Activated T-helper 2 cell treated with anti-CD3 and anti-CD28 coated beads, Interferon-gamma antibody, Interleukin-2, Interleukin-4, amounts not matched to agents 10 μg/mL and 5 μg/mL and 100 μg/mL, durations not matched to agents 14 hours and 24 hours and 36 hours (primary cell): ENCODE measurements at places on chromosomes 2 and 18. TPM values are rescaled to one million over a fixed set of nuclear protein-coding genes. Genes with fewer than 3 reads are reported as not detected.

Gene GALR1
- total RNA-seq, result not detected in 2 replicates

Gene MAP4K4
- total RNA-seq, result 36.8 and 40.6 TPM in 2 replicates

Gene GALNT5
- not detected in 2 replicates for total RNA-seq

Gene C2orf78
- not detected in 2 replicates for total RNA-seq

Gene LYPD6
- total RNA-seq, result not detected in 2 replicates

Gene GALNT14
- 0.50 and 0.90 TPM in 2 replicates for total RNA-seq

Gene LOXHD1
- total RNA-seq, result not detected in 2 replicates

Gene FAM237A
- total RNA-seq, result not detected in 2 replicates

Gene SCRN3
- 17.3 and 17.4 TPM in 2 replicates for total RNA-seq

Gene SCG2
- total RNA-seq, result 0.07 TPM in 1 of 2 replicates, not detected in the other

Gene CPO
- total RNA-seq, result not detected in 2 replicates

Gene ADD2
- total RNA-seq, result 3.1 and 3.2 TPM in 2 replicates

Gene ZNF892
- 4.7 and 4.8 TPM in 2 replicates for total RNA-seq

Gene ITPRIPL1
- total RNA-seq, result 44.8 and 45.0 TPM in 2 replicates

Gene CLEC4F
- total RNA-seq, result 0.11 TPM in 1 of 2 replicates, not detected in the other

GRCh38 chr18:60804415-60804814, 431.8 kb upstream of the MC4R start:
- no peak for DNase-seq

GRCh38 chr2:99890568-99891427, 251.6 kb downstream of the AFF3 start:
- DNase-seq, result no peak

GRCh38 chr2:85066874-85067351, 66.3 kb upstream of the TCF7L1 start:
- DNase-seq, result peak; percentile 18

- DNase-seq, result no peak
Measured at GRCh38 chr2:64090264-64090663, 54.0 kb downstream of the PELI1 start.

DNA sequence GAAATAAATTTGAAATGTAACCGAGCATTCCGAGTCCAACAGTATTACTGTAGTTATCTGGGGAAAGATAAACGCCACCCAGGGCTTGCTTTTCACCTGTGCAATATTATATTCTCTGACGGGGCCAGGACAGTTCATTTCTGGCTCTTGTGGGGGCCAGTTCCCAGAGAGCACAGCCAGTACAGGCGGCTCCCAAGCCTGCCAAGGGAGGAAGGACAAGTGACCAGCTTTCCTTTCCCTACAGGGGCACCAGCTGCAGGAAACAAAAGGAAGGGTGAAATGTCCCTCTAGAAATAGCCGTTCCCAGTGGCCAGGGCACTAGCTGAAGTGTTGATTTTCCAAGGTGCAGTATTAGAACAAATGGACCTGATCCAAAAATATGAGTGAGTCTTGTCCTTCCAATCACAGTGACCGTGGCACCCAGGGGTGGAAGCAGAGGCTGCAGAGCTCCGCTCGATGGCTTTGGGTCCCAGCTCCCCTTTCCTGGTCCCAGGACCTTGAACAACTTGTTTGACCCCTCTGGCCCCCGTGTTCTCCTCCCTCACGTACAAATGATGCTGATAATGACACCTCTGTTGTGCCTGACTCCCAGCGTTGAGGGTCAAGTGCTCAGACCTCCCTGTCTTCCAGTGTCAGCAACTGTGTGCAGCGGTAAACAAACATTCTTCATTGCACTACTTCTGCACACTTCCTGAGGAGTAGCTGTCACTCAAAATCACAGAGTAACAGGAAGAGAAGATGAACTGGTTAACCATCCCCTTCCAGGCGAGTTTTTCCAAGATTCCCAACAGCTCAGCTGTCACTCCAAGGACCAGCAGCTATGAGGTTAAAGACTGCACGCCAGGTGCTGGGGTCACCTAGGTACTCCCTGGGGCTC, 40.9 kb downstream of the GYPC start:
- DNase-seq, result no peak

- DNase-seq, result no peak
Measured at GRCh38 chr18:55229682-55230081, 270.4 kb upstream of the CCDC68 start.

- DNase-seq, result no peak
Measured at GRCh38 chr2:45804987-45805755, 153.7 kb downstream of the PRKCE start.

- DNase-seq, result no peak
Measured at GRCh38 chr2:43356774-43357173, 130.4 kb upstream of the ZFP36L2 start.

DNA sequence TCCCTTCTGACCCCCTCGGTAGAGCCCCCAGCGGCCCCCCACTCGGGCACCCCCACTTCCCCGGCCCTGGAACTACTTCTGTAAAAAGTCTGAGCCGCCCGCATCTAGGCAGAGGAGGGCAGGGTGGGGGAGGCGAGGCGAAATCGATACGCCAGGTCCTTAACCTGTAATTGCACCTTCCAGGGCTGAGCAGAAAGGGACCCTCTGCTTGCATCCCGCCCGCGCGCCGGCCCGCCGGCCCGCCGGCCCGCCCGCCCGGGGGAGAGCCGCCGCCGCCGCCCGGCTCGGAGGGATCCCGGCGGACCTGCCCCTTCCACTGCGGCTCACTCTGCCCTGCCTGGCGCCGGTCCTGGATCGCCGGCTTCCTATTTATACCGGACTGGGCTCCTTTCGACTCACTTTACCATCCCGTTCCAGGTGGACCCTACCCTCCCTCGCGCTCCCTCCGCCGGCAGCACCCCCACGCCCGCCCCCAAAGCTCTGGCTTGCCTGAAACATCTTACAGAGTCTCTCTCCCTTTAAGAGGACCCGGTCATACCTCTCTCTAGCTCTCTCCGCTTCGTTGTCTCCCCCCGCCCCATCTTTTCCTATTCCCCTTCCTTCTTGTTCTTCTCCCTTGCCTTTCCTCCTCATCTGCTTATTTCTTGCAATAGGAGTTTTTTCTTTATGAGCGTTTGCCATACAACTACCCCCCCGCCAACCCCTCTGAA, 797 bp downstream of the KLHL14 start:
- no peak for DNase-seq

- DNase-seq, result no peak
Measured at GRCh38 chr18:6406075-6406909, 8.4 kb downstream of the L3MBTL4 start.

- DNase-seq, result no peak
Measured at GRCh38 chr18:22987547-22988189, 54.5 kb downstream of the RBBP8 start.

GRCh38 chr2:30670453-30670852, 136.8 kb downstream of the CAPN13 start:
- no peak for DNase-seq

- DNase-seq, result no peak
Measured at GRCh38 chr2:73922681-73923080, 4.0 kb upstream of the DGUOK start.

GRCh38 chr2:19287324-19287723, 71.1 kb downstream of the OSR1 start:
- DNase-seq, result no peak

- DNase-seq, result no peak
Measured at GRCh38 chr2:134207589-134208209, 46.2 kb upstream of the MGAT5 start.

DNA sequence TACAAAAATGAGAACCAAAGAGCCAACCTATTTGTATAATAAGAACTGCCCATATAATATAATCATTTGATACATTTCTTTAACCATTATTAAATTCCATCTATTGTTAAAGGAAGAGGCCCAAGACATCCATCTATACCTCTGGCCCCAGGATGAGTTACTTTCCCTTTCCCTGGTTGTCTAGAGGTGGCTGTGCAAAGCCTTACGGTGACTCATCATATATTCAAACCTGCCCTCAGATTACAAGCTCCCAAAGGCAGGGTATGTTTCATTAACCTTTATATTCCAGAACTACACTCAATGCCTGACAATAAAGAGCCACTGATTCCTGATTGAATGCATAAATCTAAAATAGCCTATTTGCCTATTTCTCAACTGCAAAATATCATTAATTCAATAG, 105.8 kb upstream of the PID1 start:
- DNase-seq, result no peak

DNA sequence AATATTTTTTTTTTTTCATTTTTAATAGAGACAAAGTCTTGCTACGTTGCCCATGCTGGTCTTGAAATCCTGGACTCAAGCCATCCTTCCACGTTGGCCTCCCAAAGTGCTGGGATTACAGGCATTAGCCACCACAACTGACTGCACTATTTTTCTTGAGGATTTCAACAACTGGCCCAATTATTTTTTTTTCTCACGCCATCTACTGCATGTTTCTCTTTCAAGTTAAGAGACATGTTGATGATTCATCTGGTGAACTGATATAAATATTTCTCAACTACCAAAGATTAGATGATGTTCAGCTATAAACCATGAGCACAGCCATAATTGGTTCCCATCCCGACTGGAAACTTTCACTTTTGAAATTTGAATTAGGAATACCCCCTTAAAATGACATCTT, 688.4 kb upstream of the SYT4 start:
- DNase-seq, result no peak

DNA sequence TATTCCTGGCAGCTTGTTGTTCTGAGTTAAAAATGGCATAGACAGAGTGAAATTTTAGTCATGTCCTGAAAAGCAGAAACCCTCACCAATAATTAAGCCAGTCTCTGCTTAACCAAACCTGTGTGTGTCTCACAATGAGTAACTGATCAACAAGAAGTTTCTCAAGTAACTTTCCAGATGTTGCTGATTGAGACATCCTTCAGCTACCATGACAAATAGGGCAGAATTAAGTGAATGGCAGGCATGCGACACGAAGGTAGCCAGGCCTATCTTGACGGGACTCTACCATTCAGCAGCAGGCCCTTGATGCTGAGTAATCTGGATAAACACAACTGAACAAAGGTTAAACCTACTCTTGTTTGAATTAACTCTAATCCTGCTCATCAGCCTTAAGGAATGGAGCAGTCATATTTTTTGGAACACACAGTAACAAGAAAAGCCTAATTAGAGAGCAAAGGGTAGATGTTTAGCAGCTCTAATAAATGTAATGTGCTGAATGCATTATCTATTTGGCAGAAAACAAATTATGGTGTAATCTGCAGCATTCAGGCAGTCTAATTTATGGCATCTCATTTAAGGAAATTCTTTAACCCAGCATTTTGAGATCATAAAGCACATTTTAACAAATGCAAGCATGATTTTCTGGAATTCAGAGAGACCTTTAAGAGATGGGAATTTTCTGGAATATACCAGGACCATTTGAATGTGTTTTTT, 159.5 kb upstream of the EPHA4 start:
- no peak for DNase-seq

GRCh38 chr2:38375696-38376345, 1.3 kb downstream of the ATL2 start:
- DNase-seq, result no peak

DNA sequence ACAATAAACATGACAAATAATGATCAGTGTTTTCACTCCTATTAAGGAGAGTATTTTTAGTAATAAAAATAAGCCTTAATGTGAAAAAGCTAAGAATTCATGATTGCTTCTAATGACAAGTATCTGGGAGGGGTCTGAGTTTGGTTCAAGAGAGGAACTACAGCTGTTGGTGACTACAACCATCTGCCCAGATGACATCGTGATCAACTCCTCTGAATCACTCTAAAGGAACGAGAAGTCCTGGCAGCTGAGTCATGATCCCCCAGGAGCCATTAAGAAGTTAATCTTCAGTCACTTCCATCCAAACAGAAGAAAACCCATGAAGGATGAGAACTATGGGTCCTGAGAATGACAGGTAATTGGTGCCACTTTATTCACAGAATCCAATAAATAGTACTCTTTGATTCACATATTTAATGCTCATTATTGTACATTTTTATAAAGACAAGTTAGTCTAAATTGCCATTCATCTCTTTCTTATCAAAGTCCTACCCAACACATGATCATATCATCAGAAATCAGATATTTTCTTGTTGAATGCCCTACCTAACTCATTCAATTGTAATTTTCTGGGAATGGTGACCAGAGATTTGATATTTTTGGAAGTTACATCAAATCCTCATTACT, 6.8 kb downstream of the TFPI start:
- DNase-seq, result no peak

GRCh38 chr2:218445602-218446001, 26.7 kb downstream of the VIL1 start:
- DNase-seq, result no peak

GRCh38 chr18:23240609-23240930, 105.3 kb downstream of the CABLES1 start:
- DNase-seq, result no peak

DNA sequence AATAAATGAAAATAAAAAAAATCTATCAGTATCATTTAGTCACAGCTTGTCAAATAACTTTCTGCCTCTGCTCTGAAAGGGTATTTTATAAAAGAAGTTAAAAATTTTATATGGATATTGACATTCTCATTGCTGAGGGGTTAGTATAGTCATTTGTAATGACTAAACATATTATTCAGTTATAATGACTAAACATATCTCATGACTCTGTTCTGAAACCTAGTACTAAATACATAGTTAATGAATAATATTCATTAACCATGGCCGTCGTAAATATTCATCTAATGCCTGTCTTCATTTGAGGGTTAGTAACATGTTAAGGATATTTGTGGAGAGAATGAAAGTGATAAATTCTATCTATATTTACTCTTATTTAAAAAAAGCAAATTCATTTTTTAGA, 69.1 kb upstream of the MAP4K3 start:
- no peak for DNase-seq

- no peak for DNase-seq
Measured at GRCh38 chr2:219087848-219088247, 27.1 kb upstream of the IHH start.

DNA sequence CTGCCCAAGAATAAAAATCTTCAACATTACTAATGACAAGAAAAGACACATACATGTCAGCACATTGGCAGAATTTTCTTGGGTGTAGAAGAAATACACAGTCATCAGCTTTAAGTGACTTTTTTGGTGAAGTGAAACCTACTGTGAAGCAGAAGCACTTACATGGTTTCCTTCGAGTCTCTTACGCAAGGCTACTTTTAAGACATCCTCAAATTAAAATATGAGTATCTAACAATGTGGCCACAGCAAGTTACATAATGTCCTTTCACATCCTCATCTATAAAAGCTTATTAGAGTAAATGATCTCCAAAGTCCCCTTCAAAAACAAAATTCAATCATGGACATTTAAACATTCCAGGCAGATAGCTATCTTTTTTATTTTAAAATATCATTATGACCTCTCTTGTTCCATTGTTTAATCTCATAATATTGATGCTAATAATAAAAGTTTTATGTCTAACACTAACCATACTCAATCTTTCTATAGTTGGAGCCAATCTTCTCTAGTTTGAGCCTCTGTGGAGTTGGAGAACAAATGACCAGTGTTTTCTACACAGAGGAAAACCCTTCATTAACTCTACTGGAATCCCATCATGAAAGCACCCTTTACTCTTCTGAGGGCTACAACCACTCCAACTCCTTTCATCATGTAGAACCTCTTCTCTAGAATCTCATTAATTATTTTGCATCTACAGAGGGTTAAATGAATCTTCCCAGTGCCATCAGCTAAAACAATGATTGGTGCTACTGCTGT, 182.2 kb upstream of the ZFP36L2 start:
- DNase-seq, result no peak
